ENCODE measurements at places on chromosomes 6 and 20.

GRCh38 chr6:145070791-145071190, 664.5 kb downstream of the EPM2A start:
- no peak for DNase-seq

DNA sequence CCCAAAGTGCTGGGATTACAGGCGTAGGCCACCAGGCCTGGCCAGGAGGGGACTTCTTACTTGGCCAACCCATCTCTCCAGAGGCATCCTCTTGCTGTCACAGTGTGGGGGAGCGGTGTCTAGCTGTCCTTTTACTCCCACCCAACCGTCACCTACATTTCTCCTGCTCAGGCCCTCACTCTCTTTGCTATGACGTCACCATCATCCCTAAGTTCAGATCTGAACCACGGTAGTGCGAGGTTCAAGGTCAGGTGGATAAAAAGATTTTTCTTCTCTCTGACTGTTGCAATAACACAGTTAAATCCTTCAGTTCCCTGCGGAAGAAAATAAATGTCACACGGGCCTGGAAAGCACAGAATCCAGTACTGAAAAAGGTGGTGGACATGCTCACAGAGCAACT, 7.3 kb upstream of the RAET1L start:
- no peak for DNase-seq

- no peak for DNase-seq
Observed at GRCh38 chr6:39273406-39273821, 40.8 kb downstream of the KCNK17 start.

- no peak for DNase-seq
Observed at GRCh38 chr6:147903931-147904330, 395.4 kb downstream of the SAMD5 start.

DNA sequence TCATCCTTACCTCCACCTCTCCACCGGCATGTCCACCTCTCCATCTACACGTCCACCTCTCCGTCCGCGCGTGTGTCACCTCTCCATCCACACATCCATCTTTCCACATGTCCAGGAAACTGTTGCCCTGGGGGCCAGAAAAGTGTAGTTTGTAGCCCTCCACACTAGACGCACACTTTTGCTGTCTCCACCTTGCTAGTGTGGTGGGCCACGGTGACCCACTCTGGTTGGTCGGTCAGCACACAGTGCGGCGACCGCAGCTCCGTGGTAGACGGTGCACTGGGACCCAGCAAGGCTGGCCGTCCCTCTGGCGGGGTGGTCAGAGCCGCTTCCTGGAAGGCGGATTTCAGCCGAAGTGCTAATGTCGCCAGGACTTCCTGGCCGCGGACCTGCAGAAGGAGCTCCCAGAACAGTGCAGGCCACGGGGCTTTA, 268.6 kb downstream of the DLL1 start:
- no peak for DNase-seq

GRCh38 chr6:78462728-78463127, 404.6 kb upstream of the IRAK1BP1 start:
- no peak for DNase-seq

- no peak for DNase-seq
Observed at GRCh38 chr6:91824331-91824730, 1237.5 kb upstream of the MAP3K7 start.

DNA sequence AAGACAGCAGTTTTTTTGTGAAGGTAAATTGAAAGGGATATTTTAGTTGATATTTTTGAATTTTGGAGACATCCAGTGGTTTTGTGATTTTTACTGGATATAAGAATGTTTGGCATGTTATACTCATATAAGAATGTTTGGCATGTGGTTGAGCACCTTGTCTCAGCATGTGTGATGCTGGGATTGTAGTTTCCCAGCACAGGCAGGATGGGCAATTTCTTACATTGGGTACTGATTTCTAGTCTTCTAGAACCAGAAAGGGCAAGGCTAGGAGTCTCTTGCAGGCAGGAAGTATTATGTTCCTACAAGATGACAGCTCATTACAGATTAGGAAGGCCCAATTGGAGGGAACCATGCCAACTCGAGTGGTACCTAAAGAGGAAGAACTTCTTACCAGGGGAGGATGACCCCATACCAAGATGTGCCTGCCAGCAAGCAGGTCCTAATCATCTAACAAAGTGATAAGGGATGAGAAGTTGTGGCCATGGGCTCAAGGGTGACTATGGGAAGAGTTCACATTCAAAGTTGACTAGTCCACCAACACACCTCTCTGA, 377.8 kb downstream of the UTRN start:
- no peak for DNase-seq

DNA sequence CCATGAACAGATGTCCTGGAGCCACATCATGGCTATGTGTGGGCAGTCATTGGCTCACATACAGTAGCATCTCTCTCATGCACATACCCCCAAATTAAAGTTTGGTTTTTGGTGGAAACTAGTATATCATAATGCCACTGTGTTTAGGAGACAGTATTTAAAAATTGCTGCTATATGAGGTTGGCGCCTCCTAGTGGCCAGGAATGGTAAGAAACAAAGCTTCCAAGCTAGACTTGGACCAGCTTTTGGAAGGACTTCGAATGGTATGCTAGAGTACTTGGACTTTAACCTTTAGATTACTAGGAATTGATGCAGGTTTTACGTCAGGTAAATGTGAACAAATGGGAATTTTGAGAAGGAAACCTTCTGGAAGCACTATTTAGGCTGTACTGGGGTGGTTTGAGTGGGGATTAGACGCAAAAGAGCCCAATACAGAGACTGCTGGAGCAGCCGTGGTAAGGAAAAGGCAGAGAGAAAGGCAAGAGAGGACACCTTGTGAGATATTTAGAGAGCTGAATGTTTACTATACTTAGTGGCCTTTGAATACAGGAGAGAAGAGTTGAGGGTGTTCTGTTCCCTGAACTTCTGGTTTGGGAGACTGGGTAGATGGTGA, 23.8 kb downstream of the PRSS35 start:
- peak; percentile 65 for DNase-seq

DNA sequence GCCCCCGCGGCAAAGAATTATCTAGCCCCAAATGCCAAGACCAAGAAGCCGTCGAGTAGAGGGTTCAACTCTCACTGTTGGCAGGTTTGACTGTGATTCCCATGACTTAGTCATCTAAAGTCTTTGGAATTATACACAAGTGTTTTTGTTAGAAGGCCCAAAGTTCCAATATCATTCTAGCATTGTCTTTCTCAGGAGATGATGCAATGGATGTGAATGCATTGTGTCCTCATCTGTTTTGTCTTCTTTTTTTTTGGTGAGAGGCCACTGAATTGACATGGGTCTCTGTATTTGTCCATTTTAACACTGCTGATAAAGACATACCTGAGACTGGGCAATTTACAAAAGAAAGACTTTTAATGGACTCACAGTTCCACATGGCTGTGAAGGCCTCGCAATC, 290.5 kb upstream of the ZFP64 start:
- DNase-seq = no peak

All from AML-193 (cell line).